ENCODE measurements at places on chromosomes 1 and 21.

DNA sequence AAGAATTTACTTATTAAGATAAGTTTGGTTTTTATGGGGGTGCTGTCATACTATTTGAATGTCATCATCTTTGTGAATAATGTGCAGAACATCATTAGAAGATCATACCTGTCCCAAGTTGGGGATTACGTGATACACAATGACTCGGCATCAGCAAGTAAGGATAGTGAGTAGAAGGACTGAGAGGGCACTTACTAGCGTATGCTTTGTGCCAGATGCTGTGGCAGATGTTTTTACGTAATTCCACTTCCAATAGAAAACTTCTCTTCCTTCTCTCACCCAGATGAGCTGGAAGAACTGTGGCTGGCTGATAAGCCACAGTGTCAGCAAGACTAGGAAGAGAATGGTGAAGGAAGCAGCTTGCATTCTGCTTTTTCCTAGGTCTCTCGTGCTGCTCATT is 28.1 kb upstream of the TGFB2 start:
- DNase-seq = no peak

DNA sequence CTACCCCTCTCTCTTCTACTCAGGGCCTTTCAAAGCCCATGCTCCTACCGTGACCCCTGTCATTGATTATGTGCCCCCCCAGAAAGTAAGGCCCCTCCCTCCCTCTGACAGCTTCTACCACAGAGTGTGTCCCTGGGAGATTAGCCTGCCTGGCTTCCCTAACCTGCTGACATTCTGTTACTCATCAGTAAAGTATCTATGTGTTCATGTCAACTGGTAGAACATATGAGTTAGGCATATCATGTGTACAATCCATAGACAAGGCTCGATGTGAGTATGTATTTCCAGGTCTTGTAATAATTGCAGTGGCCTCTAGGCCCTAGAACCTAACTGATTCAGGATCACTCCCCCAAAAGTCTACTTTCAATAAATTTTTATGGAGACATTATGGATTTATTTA is 120.0 kb downstream of the GIPC2 start:
- no peak for DNase-seq

- DNase-seq = no peak
Measured at GRCh38 chr1:100449477-100449876, 88.5 kb upstream of the GPR88 start.

DNA sequence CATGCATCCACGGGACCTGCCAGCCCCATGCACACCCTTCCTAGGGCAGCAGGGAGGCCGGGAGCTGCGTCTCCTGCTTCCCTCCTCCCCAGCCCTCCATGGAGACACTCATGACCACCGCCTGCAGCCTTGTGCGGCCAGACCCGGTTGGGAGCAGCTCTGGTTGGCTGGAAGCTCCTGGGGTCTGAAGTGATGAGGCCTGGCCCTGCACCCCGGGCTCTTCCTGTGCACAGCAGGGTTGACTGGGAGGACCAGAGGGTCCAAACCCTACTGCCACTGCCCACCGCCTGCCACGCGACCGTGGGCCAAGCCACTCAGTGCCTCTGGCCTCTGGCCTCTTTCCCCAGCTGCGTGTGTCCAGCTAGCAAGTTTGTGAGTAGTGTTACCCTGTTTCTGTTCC is 111.1 kb upstream of the COL6A1 start:
- no peak for DNase-seq

All from NCI-H345 (cell line).